ENCODE measurements at places on chromosomes 16 and 17.

DNA sequence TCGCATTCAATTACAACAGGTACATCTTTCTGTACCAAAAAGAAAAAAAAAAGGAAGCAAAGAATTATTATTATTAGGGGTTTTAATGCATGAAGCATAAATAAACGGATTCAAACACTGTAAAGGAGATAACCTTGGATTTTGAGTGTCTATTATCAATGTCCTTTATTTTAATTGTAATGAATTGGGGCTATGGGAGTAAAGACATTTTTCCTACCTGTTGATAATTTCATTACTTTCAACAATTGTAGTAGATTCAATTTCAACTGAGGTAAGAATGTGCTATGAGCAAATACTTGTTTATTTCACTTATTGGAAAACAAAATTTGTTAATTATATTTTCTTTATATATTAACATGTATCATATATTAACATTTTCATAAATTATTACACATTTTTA is 855.6 kb downstream of the KCNJ2 start:
- no peak for DNase-seq

- DNase-seq = no peak
Observed at GRCh38 chr17:43477832-43478634, 5.7 kb upstream of the DHX8 start.

DNA sequence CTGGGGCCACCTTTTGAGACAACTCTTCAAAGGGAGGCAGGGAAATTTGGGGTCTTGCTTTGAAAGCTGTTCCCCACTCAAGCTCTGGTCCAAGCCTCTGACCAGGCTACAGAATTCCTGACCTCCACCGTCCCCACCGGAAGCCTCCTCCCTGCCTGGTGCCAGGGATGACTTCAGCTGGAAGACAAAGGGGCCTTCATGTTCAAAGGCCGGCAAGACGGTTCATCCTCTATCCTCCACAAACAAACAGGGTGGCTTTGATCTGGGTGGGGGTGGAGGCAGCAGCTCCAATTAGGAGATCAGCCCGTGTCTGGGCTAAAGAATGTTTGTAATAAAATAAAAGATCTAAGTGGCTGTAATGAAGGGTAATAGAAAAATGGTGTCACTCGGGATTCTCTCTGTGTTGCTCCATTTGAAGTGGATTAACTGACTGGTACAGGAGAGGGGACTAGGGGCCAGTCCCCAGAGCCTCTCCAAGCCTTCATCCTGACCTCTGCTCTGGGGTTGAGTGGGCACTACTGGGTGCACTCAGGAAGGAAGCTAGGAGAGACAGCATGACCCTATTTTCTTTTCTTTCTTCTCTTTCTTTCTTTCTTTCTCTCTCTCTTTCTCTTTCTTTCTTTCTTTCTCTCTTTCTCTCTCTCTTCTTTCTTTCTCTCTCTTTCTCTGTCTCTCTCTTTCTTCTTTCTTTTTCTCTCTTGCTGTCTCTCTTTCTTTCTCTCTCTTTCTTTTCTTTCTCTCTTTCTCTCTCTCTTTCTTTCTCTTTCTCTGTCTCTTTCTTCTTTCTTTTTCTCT is 27.5 kb upstream of the NKD1 start:
- DNase-seq = no peak

GRCh38 chr16:12379318-12379717 is 402.8 kb downstream of the SNX29 start:
- no peak for DNase-seq

DNA sequence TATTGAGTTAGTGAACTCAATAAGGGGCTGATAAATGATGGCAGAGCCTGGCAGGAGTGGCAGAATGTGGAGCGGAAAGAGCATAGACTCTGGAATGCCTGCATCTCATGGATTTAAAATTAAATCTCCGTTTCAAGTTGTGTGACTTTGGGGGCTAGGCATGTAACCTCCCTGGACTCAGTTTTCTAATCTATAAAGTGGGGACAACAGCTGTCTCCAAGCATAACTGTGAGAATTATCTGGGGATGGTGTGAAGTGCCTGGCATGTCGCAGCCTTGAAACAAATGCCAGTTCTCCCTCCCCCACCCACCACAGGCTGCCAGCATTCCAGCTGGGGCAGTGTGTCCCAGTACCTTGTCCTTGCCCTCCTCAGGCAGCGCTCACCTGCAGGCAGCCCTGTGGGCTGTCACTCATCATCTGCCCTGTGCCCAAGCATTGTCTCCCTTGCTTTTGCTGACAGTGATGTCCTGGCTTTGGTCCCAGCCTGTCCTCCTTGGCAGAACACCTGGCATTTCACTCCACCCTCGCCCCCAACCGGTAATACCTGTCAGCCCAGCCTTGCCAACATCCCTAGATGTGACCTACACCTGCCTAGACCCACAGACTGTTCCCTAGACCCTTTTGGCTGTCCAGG is 129.6 kb downstream of the MRM1 start:
- DNase-seq = no peak

DNA sequence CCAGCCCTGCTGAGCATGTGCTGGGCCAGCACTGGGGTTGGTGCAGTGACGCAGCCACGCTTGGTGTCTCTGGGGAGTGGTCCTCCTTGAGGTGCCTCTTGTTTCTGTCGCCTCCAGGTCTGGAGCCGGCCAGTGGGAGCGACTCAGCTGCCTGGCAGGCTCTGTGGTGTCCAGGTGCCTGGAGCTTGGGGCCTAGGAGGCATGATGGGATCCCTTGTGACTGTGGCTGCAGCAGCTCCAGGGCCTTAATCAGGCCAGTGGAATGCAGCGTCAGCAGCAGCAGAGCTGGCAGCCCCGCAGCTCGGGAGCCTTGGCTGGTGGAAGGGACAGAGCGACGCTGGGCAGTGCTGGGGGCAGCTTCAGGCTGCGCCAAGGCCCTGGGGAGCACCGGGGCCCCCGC is 74.7 kb upstream of the CIBAR2 start:
- no peak for DNase-seq

GRCh38 chr17:2893422-2893914 is 97.2 kb downstream of the RAP1GAP2 start:
- DNase-seq = no peak

DNA sequence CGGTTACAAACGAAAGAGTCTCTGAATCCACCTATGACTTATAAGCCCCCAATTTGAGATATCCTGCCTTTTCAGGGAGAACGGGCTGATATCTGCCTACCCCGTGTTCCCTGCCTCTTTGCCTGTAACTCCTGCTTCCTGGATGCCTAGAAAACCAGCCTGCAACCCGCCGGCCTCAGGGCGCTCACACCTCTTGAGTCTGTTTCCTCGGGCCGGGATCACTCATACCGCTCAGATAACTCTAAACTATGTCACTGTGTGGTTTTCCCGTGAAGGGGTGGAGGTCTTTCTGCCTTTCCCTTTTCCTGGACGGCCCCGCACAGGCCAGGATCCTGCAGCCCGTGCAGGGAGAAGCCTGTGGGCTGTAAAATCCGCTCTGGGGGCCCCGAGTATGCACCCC is 10.4 kb downstream of the RPUSD1 start:
- no peak for DNase-seq

- DNase-seq = no peak
Observed at GRCh38 chr17:35906926-35907637, 23.5 kb downstream of the RDM1 start.

DNA sequence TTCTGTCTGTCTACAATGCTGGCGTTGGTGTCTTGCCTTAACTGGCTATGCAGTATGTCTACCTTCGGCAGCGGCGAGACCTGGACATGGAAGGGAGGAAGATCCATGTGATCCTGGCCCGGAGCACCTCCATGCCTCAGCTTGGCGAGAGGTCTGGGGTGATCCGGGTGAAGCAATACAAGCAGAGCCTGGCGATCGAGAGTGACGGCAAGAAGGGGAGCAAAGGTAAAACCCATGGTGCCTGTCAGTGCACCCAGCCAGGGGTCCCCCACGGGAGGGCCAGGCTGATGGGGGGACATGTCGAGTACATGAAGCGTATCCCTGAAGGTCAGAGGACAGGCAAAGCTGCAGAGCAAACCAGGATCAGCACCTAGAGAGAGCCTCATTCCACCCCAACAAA is 22.8 kb downstream of the PCTP start:
- no peak for DNase-seq

- no peak for DNase-seq
Observed at GRCh38 chr17:63476854-63477479, at the start of gene ACE. TSS of gene ACE (plus strand) at chr17:63477061. CDS start at chr17:63477095, 34 bp downstream.

DNA sequence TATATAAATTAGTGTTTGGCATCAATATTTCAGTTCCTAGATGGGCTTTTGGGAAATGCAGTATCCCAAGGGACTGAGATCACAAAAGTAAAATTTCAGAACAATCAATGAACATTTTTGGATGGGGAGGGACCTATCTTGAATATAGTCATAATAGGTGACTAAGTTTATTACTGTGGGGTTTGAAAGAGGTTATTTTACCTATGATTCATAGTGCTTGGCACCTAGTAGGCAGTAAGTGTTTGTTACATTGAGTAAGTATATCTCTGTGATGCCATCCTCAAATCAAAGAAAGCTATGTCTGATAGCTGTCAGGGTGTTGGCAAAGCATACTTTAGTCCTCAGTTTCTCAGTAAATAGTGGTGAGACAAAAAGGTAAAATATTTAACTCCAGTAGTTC is 36.9 kb downstream of the ZNF207 start:
- DNase-seq = no peak

- DNase-seq = no peak
Observed at GRCh38 chr16:10964891-10965326, 20.5 kb downstream of the CLEC16A start.

DNA sequence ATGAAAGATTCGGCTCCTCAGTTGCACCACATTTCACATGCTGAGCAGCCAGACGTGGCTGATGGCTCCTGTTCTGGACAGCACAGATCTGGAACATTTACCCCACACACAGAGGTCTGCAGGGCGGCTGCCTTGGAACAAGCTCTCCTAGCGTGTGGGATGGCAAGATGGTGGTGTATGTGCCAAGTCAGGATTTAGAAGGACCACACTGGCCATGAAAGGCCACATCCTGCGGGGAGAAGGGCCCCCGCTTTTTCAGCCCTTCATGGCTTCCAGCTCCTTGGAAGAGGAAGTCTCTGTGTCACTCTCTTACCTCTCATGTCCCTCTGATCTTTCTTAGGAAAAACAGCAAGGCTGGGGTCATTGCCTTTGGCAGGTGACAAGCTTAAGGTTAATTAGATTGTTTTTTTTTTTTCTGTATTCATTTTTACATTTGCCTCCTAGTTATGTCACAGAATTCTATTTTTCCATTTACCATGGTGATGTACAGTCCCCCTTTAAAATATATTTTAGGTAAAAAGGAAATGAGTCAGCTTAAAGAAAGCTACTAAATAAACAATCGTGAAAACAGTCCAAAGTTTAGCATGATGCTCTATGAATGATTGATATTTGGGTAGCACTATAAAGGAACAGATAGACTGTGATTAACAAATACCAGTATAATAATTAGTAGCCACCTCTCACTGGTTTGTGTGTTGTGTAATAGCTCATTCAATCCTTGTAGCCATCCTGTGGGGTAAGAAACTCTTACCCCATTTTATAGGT is 396.6 kb downstream of the CPPED1 start:
- no peak for DNase-seq

Measured in stimulated activated CD8-positive, alpha-beta memory T cell treated with anti-CD3 and anti-CD28 coated beads, Interleukin-7, amount 100 ng/mL, for 24 hours (primary cell).